Body of pancreas (tissue), 4 donors: ENCODE measurements at places on chromosomes 5 and 9. TPM values are rescaled to one million over a fixed set of nuclear protein-coding genes. Genes with fewer than 3 reads are reported as not detected.

DNA sequence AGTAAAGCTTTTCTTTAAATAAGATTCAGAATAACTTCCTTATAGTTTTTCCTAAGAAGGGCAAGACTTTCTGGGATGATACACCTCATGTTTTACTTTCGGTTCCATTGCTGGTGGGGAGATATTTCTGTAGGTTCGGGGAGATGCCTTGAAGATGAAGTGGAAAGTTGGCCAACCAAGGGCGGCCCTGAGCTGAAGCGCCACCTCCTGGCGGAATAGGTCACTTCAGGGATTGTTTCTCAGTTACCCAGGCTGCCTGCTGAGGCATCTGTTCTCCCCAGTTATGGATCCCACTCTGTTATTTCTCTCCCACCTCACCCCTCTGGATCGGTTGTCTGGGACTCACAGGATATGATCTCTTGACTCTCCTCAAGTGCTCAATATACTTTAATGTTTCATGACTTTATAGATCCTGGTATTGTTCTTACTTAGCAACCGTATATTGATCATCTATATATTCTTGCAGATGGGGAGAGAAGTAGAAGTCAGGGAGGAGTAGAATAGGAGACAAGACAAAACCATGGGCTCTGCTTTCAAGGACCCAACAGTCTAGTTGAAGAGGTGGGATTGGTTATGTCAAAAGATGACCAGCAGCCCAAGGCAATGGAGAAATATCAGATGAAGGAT is 23.4 kb downstream of the MEGF10 start:
- H3K27ac ChIP-seq: no peak overlapping the region
- H3K27me3 ChIP-seq: no peaks in the 10 kb centered on the region
- peak; percentile 56 for DNase-seq
- no peaks in the 10 kb centered on the region for H3K36me3 ChIP-seq
- no peak overlapping the region for H3K4me3 ChIP-seq
- no peaks in the 10 kb centered on the region for H3K4me1 ChIP-seq

Gene PCDHA4
- 3.1 TPM for total RNA-seq

DNA sequence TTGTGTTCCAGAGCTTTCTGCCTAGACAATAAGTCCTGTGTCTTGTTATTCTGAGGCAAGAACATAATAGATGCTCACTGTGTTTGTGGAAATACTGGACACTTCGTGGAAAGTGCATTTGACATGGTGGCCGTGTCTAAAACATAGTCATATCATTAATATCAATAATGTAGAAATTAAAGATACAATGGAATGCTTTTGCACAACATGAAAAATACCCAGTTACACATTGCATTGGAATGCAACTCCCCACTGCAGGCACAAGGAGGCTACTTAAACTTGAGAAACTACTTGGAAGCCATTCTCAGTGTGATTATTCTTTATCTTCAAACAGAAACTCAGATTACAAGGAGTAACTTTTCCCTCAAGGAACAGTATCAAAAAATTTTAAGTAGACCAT is 145.3 kb upstream of the ZNF462 start:
- no peaks in the 10 kb centered on the region for H3K4me1 ChIP-seq
- DNase-seq: no peak
- no peaks in the 10 kb centered on the region for H3K36me3 ChIP-seq
- H3K27ac ChIP-seq: no peak overlapping the region
- no peak overlapping the region for H3K4me3 ChIP-seq

DNA sequence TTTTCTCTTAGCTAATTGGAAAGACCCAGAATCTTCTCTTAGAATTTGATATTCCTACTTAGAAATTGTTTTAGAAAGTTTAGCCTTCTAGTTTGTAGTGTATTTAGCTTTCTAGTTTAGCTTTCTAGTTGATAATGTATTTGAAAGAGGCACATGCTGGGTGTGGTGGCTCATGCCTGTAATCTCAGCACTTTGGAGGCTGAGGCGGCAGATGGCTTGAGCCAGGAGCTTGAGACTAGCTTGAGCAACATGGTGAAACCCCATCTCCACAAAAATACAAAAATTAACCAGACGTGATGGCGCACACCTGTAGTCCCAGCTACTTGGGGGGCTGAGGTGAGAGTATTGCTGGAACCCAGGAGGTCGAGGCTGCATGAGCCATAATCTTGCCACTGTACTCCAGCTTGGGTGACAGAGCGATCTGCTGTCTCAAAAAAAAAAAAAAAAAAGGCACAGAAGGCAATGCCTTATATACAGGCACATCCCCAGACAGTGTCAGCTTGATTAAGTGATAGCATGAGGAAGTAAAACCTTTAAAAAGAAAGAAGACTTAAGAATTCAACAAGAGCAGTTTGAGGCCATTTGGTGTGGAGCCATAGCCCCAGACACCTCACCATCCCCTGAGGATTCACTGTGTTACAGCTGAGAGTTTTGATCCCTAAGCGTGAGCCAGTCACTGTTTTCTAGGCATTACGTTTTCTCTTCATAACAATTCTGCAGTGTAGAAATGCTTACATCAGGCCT is 34.6 kb downstream of the ZSWIM6 start:
- H3K4me1 ChIP-seq: peaks cover 7% of the 10 kb centered on the region
- H3K27ac ChIP-seq: no peak overlapping the region
- no peak for DNase-seq
- H3K36me3 ChIP-seq: no peaks in the 10 kb centered on the region
- H3K27me3 ChIP-seq: no peaks in the 10 kb centered on the region

- no peak for DNase-seq
- H3K27ac ChIP-seq: no peak overlapping the region
- H3K27me3 ChIP-seq: no peaks in the 10 kb centered on the region
These were observed 21.2 kb upstream of the RNU6ATAC start for GRCh38 chr9:134185536-134186011.

- no peak overlapping the region for H3K27ac ChIP-seq
- no peaks in the 10 kb centered on the region for H3K27me3 ChIP-seq
- H3K36me3 ChIP-seq: no peaks in the 10 kb centered on the region
- DNase-seq: no peak
- no peak overlapping the region for H3K4me3 ChIP-seq
These were observed 97.9 kb downstream of the FSTL4 start for GRCh38 chr5:133514456-133514855.

Gene ZNF484
- 7.0 TPM for total RNA-seq

GRCh38 chr9:120692901-120693699 is 21.2 kb downstream of the MEGF9 start:
- no peak overlapping the region for H3K27ac ChIP-seq
- no peaks in the 10 kb centered on the region for H3K27me3 ChIP-seq
- H3K36me3 ChIP-seq: no peaks in the 10 kb centered on the region
- no peak for DNase-seq

DNA sequence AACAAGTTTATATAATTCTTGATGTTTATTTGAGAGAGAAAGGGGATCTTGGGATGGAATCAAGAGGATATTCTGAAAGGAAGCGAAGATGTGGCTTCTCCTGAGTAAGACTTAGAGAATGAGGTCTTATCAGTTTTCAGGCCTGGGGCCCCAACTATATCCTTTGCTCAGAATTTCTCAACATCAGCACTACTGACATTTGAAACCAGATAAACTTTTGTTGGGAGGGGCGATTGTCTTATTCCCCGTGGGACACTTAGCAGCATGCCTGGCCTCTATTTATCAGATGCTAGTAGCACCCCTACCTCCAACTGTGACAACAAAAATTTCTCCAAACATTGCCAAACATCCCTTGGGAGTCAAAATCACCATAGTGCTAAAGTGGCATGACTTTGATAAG is 567.7 kb downstream of the MAT2B start:
- no peak overlapping the region for H3K27ac ChIP-seq
- DNase-seq: no peak
- H3K4me1 ChIP-seq: no peaks in the 10 kb centered on the region
- H3K36me3 ChIP-seq: no peaks in the 10 kb centered on the region

DNA sequence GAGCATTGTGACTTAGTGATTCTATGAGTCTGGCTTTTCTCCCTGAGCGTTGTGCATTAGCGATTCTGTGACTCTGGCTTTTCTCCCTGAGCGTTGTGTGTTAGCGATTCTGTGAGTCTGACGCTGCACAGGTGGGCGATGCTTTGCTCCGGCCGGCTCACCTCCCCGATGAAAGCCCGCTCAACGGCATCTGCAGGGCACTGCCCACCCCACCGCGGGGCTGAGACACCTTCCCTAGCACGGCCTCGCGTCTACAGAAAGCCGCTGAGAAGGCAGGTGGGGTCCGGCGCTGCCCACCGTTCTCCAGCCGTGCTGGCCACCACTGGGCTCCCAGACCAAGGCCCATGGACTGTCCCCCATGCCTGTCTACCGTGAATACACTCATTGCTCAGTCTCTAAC is 12.8 kb upstream of the SLC9A3 start:
- no peaks in the 10 kb centered on the region for H3K27me3 ChIP-seq
- DNase-seq: no peak
- H3K4me1 ChIP-seq: peaks cover 17% of the 10 kb centered on the region
- no peak overlapping the region for H3K4me3 ChIP-seq

GRCh38 chr5:179759581-179760551 is 27.2 kb downstream of the MAML1 start:
- peaks cover 61% of the 10 kb centered on the region for H3K4me1 ChIP-seq
- DNase-seq: no peak
- no peaks in the 10 kb centered on the region for H3K36me3 ChIP-seq

- H3K36me3 ChIP-seq: no peaks in the 10 kb centered on the region
- H3K4me1 ChIP-seq: no peaks in the 10 kb centered on the region
- H3K27ac ChIP-seq: no peak overlapping the region
- H3K27me3 ChIP-seq: no peaks in the 10 kb centered on the region
- no peak for DNase-seq
- no peak overlapping the region for H3K4me3 ChIP-seq
These were observed 16.8 kb downstream of the FAM78A start for GRCh38 chr9:131259432-131259898.

GRCh38 chr5:73625372-73625943 is 538 bp upstream of the ARHGEF28 start:
- H3K27ac ChIP-seq: peak overlapping the region; percentile 89
- H3K27me3 ChIP-seq: no peaks in the 10 kb centered on the region
- H3K36me3 ChIP-seq: no peaks in the 10 kb centered on the region
- DNase-seq: no peak
- peaks cover 59% of the 10 kb centered on the region for H3K4me1 ChIP-seq

Gene CCIN
- not detected for total RNA-seq

GRCh38 chr5:53985796-53986195 is 324.6 kb downstream of the ARL15 start:
- no peaks in the 10 kb centered on the region for H3K4me1 ChIP-seq
- no peak for DNase-seq
- no peak overlapping the region for H3K4me3 ChIP-seq
- no peaks in the 10 kb centered on the region for H3K27me3 ChIP-seq

DNA sequence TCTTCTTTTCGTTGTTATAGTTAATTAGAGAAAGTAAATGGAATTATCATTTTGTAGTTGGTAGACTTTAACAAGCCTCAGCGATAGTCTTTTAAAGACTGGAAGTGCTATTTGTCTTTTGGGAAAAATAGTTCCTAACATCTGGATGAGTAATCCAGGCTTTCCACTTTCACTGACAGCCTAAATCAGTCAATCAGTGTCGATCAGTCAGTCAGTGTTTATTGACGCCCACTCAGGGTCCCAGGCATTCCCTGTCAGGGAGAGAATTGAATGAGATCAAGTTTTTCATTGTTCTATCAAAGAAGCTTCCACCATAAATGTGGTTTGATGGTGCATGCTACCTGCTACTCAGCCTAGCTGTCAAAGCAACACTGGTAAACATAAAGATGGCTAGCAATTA is 2.6 kb downstream of the ABL1 start:
- no peaks in the 10 kb centered on the region for H3K27me3 ChIP-seq
- H3K27ac ChIP-seq: no peak overlapping the region
- DNase-seq: no peak
- no peaks in the 10 kb centered on the region for H3K36me3 ChIP-seq
